SJCRH30 (cell line): ENCODE measurements at places on chromosomes 5 and 9.

DNA sequence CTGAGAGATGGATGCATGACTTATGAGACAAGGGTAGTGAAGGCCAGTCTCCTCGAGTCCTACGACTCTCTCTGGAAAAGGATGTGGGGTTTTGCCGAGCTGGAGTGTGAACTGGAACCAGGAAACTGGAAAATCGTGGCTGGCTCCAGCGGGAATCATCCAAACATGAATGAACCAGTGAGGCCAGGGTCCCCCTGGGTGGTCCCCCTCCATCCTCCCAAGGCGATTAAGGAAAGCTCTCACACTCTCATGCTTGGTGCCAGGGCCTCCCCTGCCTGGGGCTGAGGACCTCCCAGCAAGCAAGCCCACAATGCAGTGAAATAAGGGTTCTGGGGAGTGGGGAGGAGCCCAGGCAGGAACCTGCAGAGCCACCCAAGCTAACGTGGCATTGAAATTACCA lies 9.6 kb upstream of the AMBP start:
- peaks cover 28% of the 10 kb centered on the region for H3K4me1 ChIP-seq
- H3K27ac ChIP-seq: peak overlapping the region; percentile 58
- H3K4me3 ChIP-seq: no peak overlapping the region
- no peaks in the 10 kb centered on the region for H3K36me3 ChIP-seq

DNA sequence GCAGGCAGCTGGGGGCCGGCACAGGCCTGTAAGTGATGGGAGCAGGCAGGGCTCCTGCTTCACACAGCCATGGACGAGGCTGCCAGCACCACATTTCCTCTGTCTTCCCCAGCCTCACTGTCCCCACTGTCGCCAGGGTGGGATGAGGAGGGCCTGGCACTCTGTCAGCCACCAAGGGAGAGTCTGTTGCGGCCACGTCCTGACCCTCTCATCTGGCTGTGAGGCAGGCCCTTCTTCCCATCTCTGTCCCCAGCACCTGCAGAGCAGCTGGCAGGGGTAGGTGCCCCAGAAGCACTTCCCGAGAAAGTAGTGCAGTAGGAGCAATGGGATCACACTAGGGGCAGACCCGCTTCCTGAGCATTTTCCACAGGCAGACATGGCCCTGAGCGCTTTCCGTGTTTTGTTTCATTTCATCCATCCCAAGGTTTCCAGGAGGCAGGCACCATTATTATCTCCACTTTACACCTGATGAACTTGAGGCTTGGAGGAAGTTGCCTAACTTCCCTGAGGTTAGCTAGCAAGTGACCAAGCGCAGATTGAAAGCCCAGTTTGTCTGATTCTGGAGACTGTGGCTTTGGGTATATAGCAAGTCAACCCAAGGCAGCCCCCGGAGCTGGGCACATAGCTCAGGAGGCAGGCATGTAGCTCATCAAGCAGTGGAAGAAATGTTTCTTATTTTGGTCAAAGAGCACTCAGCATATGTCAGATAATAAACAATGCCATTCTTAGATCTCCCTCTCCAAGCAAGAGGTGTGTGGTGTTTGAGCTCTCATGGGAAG lies 202.4 kb downstream of the DAB2IP start:
- no peak overlapping the region for H3K27ac ChIP-seq
- no peaks in the 10 kb centered on the region for H3K4me1 ChIP-seq
- H3K4me3 ChIP-seq: no peak overlapping the region
- no peak for DNase-seq
- H3K36me3 ChIP-seq: no peaks in the 10 kb centered on the region

- peak overlapping the region; percentile 83 for H3K27ac ChIP-seq
- H3K4me3 ChIP-seq: no peak overlapping the region
- DNase-seq: peak; percentile 17
- H3K36me3 ChIP-seq: no peaks in the 10 kb centered on the region
Measured at GRCh38 chr5:34608859-34609648, 47.1 kb upstream of the RAI14 start.

- DNase-seq: no peak
- no peaks in the 10 kb centered on the region for H3K27me3 ChIP-seq
- no peaks in the 10 kb centered on the region for H3K4me1 ChIP-seq
- no peak overlapping the region for H3K4me3 ChIP-seq
- no peak overlapping the region for H3K27ac ChIP-seq
Measured at GRCh38 chr9:104073770-104074133, 20.4 kb upstream of the SMC2 start.

GRCh38 chr5:113771483-113771882 lies 258.0 kb downstream of the YTHDC2 start:
- no peak for DNase-seq
- no peak overlapping the region for H3K27ac ChIP-seq
- H3K27me3 ChIP-seq: no peaks in the 10 kb centered on the region
- no peak overlapping the region for H3K4me3 ChIP-seq
- no peaks in the 10 kb centered on the region for H3K4me1 ChIP-seq
- no peaks in the 10 kb centered on the region for H3K36me3 ChIP-seq

GRCh38 chr5:66553916-66554575 lies 42.1 kb upstream of the MAST4 start:
- H3K4me3 ChIP-seq: no peak overlapping the region
- H3K27me3 ChIP-seq: no peaks in the 10 kb centered on the region
- H3K27ac ChIP-seq: no peak overlapping the region
- H3K36me3 ChIP-seq: no peaks in the 10 kb centered on the region
- no peak for DNase-seq
